ENCODE measurements at places on chromosomes 5 and 9.

DNA sequence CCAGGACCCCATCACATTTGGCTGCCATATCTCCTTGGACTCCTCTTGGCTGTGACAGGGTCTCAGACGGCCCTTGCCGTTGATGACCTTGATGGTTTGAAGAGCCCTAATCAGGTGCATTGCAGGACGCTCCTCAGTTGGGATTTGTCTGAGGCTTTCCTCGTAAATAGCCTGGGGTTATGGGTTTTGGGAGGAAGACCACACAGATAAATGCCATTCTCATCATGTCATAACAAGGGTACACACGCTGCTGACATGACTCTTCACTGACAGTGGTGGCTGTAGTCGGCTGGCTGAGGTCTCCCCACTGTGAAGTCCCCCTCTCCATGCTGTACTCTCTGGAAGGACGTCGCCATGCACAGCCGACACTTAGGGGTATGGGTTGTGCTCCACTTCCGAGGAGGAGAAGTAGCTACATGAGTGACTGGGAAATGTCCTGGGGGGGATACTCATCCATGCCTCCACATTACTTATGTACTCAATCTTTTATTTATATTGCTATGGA is 42.9 kb upstream of the SPTLC1 start:
- no peak for DNase-seq

DNA sequence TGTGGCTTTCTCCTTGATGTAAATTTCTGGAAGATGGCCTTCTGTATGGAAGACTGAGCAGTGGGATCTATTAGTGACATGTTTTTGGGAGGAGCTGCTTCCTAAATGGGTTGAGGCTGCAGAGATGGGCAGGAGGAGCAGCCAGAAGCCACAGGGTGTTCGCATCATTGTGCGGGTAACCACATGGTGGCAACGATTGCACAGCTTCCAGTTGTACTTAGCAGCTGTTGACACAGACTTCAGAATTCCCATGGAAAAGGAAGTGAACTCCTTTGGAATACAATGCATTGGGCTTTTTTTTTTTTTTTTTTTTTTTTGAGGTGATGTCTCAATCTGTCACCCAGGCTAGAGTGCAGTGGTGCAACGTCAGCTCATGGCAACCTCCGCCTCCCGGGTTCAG is 297.3 kb downstream of the NR3C1 start:
- DNase-seq = no peak

GRCh38 chr9:123761905-123762605 is 167.9 kb downstream of the DENND1A start:
- no peak for DNase-seq

- no peak for DNase-seq
Observed at GRCh38 chr5:82644766-82645165, 366.6 kb upstream of the RPS23 start.

DNA sequence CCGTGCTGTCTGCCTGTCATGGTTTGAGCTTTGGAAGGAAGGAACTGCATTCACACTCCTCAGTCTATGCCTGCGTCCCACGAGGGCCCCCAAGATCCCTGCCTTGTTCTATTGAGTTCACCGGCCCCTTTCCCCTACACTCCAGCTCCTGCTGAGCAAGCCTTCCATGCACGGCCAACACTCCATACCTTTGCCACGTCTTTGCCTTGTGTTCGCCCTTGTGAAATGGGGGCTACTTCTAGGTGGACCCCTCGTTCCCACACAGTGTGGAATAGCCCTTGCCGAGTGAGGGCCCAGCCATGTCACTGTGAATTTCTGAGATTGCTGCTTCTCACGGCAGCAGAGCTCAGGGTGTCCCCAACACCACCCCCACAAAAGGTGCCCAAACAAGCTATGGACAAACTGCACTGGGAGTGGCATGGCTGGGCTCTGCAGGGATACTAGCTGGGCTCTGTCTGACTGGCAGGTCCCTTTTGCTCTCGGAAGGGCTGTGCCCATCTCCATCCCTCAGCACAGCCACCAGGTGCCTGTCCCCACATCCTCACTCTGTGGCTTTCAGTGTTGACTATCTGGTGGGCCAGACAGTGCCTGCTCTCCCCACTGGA is 67.9 kb upstream of the ADAMTS2 start:
- DNase-seq = no peak

GRCh38 chr9:130835441-130836298 is 616 bp downstream of the ABL1 start:
- no peak for DNase-seq

DNA sequence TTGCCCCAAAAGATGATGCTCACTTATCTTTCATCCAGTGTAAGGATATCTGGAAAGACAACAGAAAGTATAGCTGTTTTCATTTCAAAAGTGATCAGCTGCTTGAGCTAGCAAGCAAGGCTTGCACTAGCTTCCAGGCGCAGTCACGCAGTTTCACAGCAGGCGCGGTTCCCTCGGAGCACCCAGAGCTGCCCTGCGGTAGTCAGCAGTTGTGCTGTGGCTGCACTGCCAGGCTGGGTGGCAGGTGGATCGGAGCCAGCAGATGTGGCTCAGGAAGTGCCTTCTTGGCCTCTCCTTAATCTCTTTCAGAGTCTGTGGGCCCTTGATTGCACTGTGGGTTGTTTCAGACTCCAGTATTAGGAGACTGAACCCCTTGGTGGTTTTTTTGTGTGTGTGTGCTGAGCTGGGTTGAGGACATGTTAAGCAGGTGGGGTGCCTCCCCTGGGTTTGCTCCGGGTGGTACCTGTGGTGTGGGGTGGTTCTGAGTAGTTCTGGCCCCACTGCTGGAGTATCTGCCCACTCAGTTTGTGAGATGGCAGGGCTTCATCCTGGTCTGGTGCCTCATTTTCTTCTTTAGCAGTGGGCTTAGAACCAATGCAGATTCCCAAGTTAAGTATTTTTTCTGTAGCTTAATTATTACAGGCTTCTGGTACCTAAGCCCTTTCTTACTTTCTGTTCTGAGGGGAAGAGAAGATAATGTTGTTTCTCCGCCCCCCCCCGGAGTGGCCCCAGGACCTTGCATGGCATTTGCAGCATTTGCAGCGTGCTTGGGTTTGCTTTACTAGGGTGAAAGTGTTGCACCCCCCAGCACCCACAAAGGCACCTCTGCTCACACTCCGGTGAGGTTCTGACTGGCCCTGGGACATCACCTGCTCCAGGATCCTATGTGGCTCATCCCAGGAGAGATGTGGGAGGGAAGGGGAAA is 16.4 kb downstream of the TENT4A start:
- DNase-seq = no peak

Measured in activated T-helper 1 cell treated with anti-CD3 and anti-CD28 coated beads, Interleukin-2, amount 50 U/mL, for 16 hours (primary cell).